ENCODE measurements at places on chromosomes 2 and 18.
A peak's percentile ranks its signal among the peaks of the same experiment; 100 is the strongest.

GRCh38 chr2:36634981-36635597, 37.1 kb upstream of the FEZ2 start:
- no peak for DNase-seq

- DNase-seq: no peak
These were observed 68.9 kb downstream of the TRABD2A start for GRCh38 chr2:84811839-84812431.

- DNase-seq: peak; percentile 44
These were observed 4.5 kb downstream of the ZFP36L2 start for GRCh38 chr2:43221763-43222474.

GRCh38 chr2:163401481-163401880, 334.3 kb downstream of the FIGN start:
- DNase-seq: no peak

- DNase-seq: no peak
These were observed 230.1 kb upstream of the CCDC150 start for GRCh38 chr2:196409376-196409775.

- no peak for DNase-seq
These were observed 23.3 kb downstream of the CTDP1 start for GRCh38 chr18:79702906-79703305.

DNA sequence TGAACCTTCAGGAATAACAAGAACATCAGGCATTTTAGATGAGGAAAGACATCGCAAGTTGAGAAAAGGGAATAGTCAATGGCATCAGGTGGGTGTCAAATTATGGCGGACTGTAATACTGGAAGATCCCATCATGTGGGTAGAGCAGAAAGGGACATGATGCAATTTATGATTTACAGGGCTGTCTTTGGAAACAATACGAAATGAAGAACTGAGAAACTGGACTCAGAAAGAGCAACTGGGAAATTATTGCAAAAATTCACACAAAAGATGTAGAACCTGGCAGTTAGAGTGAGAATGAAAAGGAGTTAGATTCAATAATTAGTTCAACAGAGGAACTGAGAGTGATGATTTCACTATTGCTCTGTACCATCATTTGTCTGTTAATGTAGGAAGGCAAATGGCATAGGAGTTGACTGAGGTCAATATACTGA, 1635.0 kb upstream of the ACVR2A start:
- DNase-seq: no peak

GRCh38 chr2:44778671-44779476, 162.6 kb upstream of the SIX3 start:
- DNase-seq: no peak

GRCh38 chr2:127451981-127452380, 33.8 kb downstream of the PROC start:
- no peak for DNase-seq

- DNase-seq: no peak
These were observed 12.1 kb downstream of the PXDN start for GRCh38 chr2:1731963-1732768.

GRCh38 chr2:107932488-107932887, 53.8 kb upstream of the SLC5A7 start:
- no peak for DNase-seq

DNA sequence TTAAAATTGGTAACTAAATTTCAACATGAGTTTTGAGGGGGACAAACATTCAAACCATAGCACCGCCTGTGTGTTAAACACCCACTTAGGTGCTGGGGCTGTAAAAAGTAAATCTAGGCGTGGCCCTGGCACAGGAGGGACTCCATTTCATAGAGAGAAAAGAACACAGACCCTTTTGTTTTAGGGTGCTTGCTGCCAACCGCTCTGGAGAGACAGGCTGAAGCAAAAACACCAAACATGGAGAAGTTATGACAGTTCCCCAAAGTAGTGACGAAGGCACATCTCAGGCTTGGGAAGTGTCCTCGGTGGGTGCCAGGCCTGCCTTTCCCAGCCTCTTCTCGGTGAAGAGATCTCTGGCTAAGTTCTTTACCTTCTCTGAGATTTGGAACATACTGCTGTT, 5.1 kb downstream of the ACTG2 start:
- DNase-seq: no peak

DNA sequence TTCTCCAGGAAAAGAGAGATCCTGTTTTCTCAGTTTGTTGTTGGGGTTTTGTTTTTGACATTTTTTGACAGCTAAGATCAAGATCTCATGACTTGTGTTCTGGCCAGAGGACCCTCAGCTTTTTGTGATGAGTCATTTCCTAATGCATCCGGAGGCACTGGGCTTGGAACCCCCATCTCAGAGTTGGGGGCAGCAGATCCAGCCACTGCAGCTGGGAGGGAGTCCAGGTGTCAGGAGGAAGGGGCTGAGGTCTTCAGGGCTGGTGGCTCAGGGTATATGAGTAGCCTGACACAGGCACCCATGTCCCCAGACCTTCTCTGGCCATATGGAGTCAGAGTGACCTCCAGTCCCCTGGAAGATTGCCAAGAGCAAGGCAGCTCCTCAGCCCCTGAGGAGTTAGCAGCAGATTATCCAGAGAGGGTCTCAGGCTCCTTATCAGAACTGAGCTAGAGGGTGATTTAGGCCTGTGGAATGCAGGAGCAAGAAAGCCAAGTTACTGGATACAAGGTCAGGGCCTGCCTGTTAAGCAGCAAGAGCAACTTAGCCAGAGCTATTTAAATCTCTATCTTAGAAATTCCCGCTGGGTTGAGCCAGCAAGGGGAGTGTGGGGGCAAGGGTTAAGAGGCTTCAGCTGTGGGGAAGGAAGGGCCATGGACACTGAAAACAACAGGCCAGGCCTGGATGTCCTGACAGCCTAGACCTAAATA, 62.4 kb downstream of the TANC1 start:
- no peak for DNase-seq

DNA sequence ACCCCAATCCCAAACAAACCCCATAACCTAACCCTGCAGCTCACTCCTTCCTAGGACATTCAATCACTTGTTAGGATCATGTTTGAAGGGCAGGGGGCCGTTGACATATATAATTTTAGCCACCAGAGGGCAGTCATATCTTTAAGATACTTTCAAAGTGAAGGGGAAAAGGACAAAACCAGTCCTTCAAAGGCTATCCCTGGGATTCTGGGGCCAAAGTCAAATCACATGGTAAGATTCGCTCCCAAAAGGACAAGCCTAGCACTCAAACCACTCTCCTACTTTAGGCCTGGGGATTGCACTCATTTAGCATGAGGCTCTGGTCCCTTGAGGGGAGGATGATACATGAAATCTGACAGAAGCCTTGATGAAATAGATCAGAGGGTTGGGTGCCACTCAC, 44.6 kb downstream of the HAUS1 start:
- DNase-seq: peak; percentile 55

DNA sequence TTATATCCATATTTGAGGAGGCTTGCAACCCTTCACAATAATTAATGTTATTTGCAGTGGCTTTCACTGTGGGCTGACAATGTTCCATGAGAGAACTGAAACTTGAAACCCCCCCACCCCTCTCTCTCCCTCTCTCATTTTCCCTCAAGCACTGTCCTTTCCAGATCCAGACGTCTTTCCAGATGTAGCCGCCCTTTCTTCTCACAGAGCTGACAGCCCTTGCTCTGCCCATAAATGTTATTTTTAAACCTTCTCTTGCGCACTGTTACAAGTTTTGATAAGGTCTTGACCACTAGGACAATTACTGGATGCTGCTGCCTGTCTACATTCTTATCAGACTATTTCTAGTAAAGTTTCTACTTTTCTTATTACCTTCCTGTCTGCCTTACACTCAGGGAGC, 91.4 kb upstream of the LINC00305 start:
- DNase-seq: no peak

DNA sequence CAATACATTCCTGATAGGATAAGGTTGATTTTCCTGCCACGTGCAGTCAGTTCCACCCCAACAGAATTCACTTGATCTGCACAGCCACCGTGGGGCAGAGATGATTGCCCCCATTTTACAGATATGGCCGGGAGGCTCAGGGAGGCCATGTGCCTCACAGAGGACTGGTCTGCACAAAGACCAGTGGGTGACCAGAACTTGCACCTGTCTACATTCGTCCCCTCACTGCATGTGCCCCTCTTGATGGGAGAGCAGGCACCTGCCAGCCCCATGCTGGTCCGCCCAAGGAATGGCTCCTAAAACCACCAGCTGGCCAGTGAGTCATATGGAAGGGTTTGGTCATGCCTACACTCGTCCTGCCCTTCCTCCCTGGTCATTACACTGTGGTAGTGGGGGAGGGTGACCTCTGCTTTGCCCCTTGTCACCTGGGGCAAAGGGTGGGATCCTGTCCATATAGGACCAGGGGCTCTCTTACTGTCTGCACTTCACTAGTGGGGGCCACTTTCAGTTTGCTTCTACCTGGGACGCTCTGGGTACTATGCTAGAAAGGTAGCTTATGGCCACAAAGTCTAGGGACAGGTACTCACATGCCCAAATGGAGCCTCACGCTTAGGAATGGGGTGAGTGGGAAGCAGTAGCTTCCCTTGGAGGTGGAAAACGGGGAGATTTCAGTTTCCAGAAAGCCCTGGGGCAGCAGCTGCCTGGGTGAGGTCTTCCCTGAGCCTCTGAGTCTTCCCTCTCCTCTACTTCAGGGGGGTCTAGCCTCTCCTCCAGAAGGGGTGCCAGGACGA, 14.7 kb downstream of the RRM2 start:
- no peak for DNase-seq

DNA sequence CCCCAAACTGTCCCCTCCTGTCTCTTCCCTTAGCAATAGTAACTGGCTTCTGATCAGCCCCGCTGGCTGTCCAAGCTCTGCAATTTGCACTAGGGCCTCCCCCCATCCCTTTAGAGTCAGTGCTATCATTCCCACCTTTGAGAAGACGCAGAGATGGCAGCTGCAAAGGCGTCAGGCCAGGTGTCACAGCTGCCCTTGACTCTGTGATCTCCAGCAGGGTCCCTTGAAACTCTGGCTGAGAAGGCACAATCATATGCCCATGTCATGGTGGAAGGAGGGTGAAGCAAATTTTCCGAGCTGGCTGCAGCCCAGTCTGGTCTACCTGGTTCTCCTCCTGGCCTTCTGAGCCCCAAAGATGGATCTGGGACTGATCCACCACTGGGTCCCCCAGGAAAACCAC, 49.2 kb upstream of the TEX51 start:
- DNase-seq: no peak

- no peak for DNase-seq
These were observed 232.9 kb downstream of the LNPK start for GRCh38 chr2:175769200-175769599.

GRCh38 chr2:36376319-36376765, 20.8 kb downstream of the CRIM1 start:
- no peak for DNase-seq

GRCh38 chr2:24872344-24873115, 47.5 kb downstream of the ADCY3 start:
- DNase-seq: no peak

DNA sequence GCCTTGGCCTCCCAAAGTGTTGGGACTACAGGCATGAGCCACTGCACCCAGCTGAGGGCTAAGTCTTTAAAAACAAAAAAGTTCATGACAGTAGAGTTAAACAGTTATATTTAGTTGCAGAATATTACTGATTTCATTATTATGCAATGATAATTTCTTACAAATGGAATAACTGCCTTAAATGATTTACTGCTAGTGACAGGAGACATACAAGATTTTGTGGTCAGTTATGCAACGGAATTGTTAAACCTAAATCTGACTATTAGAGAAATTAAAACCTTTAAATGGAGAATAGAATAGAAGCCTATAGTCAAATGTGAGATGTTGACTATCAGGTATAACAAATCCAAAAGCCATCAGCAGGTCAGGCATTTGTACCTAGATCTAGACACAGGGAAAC, 10.3 kb upstream of the DNAJC10 start:
- DNase-seq: no peak

- no peak for DNase-seq
These were observed 125.1 kb upstream of the CDH19 start for GRCh38 chr18:66728951-66729350.

GRCh38 chr2:62486439-62486765, 19.6 kb downstream of the TMEM17 start:
- DNase-seq: no peak

DNA sequence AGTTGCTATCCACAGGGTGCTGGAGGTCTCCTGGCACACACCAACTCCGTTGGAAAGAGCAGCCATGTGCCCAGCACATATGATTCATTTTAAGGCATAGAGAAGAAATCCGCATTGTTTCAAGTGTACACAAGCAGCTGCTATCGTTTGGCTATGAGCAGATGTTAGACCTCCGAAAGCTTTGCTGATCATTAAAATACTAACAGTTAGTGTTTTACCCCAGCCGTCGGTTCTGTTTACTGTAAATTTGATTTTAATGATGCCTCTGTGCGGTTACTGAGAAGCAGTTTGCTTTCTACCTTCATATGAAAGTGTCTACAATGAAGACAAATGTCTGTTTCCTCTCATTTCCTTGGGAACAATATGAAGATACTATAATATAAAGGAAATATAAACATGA, 154.9 kb downstream of the PTGR3 start:
- DNase-seq: no peak

- DNase-seq: no peak
These were observed 86.9 kb upstream of the GPC1 start for GRCh38 chr2:240348522-240348921.

DNA sequence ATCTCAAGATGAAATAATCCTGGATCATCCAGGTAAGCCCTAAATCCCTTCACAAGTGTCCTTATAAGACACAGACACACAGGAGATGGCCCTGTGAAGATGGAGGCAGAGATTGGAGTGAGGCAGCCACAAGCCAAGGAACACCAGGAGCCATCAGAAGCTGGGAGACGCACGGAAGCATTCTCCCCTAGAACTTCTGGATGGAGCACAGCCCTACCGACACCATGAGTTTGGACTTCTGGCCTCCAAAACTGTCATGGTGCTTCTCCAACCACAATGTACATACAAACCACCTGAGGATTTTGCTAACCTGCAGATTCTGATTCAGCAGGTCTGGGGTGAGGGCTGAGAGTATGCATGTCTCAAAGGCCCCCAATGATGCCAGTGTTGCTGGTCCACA, 42.5 kb downstream of the ADD2 start:
- DNase-seq: no peak

DNA sequence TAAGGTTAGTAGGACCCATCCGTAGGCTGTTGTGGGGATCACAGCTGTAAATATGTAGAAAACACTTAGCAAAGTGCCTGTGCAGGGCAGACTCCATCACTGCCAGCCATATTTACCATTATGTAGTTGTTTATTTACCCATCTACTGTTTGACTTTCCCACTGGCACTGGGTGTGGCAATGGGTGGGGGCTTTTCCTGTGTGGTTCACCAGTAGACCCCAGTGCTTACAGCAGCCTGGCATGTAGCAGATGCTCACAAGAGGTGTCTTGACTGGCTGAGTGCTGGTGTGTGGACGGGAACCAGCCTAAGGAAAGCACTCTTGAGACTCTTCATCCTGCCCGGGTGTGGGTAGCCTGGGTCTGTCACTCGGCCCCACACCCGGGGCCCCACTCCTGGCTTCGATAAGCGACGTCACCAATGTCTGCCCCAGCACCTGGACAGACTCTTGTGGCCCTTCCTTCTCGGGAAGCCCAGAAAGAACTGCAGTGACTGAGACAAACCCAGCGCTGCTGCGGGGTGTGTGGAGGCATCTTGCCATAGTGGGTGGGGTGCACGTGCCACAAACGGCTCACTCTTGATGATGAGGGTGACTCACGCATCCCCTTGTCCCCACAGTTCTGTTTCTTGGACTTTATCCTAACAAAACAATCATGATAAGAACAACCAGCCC, 78.3 kb downstream of the HDAC4 start:
- no peak for DNase-seq

Measured in activated gamma-delta T cell treated with Interleukin-2 at 50 U/mL for 16 hours (primary cell).